ENCODE measurements at places on chromosomes 2 and 18.

- no peak for DNase-seq
These were observed 442.7 kb upstream of the MEIS1 start for GRCh38 chr2:65992198-65992554.

DNA sequence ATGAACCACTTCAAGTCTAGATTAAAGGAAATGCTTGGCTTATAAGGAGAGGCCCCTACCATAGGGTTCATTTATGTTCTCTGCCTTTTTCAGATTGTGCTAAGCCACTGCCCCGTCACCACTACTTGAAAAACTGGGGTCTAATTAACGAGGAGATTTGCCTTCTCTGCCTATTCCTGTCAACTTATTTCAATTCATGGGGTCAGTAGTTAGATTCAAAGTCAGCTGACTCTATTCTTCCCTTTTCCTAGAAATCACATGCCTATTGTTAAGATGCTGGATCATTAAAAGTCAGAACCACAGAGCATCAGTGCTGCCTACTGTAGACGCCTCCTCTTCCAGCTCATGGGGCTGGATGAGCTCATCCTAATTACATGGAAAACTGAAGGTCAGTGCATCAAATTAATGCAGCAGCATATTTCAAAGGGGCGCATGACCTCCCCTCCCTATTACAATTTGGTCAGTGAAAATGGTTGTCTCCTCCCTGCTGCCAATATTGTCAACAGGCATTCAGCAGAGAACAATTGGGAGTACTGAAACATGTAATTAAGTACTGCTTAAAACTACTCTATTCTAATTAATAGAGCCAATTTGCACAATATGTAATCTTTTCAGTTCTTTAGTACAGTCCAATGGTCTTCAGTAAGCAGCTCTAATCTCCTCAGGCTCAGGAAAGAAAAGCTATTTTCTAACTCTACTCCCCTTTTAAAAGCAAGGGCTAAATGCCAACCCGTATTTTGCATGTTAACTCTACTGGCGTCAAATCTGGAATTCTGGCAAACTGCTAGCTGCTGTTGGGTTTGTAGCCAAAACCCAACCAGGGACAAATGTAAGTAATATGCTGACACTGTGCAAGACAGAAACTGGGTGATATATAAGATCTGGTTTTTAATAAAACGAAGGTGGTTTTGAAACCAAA lies 117.4 kb upstream of the ITGB6 start:
- DNase-seq, result peak; percentile 44

GRCh38 chr2:170235860-170236679 lies 58.1 kb downstream of the MYO3B start:
- peak; percentile 52 for DNase-seq

- no peak for DNase-seq
These were observed 111.8 kb upstream of the MYCN start for GRCh38 chr2:15828576-15828975.

DNA sequence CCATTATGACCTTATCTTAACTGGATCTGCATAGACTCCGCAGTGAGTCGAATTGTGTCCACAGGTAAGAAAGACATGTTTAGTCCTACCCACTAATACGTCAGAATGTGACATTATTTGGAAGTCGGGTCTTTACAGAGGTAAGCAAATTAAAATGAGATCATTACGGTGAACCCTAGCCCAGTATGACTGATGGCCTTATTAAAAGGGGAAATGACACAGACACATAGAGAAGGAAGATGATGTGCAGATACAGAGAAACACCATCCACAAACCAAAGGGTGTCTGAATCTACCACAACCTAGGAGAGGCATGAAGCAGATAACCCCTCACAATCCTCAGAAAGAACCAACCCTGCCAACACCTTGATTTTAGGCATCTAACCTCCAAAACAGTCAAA lies 135.6 kb downstream of the GALNT1 start:
- no peak for DNase-seq

- DNase-seq, result no peak
These were observed 59.5 kb downstream of the IRS1 start for GRCh38 chr2:226740039-226740648.

- DNase-seq, result peak; percentile 88
These were observed 427.5 kb upstream of the TRIB2 start for GRCh38 chr2:12289120-12289802.

All from umbilical cord (tissue), 2 donors.